ENCODE measurements at places on chromosomes 4 and X. TPM values are rescaled to one million over a fixed set of nuclear protein-coding genes. Genes with fewer than 3 reads are reported as not detected.

GRCh38 chrX:42776195-42776594, 1.8 kb downstream of the PPP1R2C start:
- ATAC-seq, result no peak

GRCh38 chr4:181766061-181766548, 477.1 kb upstream of the TENM3 start:
- ATAC-seq, result no peak

- ATAC-seq, result no peak
Observed at GRCh38 chr4:89447543-89447942, 139.9 kb upstream of the GPRIN3 start.

DNA sequence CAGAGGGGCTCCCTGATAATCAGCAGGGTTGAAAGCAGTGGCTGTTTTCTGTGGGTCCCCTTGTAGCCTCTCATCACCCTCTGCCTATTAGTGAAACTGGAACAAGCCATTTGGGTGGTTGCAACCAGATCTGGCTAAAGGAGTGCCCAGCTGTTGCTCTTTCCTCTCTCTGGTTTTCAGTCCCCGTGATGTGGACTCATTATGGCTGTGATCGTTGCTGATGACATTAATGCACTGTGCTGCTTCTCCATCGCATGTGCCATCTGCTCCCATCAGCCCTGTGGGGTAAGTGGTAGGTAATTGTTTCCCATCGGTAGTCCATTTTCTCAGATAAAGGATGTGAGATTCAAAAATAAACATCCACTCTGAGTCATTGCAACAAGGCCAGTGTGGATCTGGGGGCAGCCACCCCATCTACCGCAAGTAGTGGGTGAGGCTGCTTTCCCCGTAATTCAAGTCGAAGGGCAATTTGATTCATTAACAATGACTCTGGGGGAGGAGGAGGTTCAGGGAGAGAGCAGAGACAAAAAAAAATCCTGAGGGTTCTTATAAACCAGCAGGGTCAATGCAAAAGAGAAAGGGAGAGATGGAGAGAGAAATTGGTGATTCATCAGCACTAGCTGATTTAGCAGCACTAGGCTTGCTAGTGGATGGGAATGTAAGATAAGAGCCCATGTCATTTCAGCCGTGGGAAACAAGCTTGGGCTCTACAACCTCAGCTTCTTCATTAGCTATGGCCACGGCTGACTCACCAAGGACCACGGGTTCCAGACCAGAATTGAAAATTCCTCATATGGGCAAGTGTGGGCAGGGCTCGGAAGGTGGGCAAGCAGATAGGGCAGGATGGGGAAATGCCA, 357.8 kb downstream of the MID1IP1 start:
- no peak for ATAC-seq

DNA sequence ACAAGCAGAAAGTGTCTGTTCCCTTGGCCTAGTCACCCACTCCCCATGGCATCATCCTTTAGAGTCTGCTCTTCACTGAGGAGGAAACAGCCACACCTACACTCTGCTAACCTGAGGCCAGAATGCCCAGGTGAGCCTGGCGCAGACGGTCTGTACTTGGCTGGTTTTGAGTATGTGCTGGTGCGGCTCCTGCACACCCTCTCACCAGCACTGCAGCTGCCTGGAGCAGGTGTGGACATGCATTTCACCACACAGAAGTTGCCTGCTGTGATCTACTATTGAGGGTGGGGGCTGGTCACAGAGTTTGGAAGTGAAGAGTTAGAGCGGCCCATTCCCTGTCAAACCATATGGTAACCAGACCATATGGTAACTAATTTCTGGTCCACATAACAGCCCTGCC, 39.5 kb downstream of the KANTR start:
- ATAC-seq, result no peak

DNA sequence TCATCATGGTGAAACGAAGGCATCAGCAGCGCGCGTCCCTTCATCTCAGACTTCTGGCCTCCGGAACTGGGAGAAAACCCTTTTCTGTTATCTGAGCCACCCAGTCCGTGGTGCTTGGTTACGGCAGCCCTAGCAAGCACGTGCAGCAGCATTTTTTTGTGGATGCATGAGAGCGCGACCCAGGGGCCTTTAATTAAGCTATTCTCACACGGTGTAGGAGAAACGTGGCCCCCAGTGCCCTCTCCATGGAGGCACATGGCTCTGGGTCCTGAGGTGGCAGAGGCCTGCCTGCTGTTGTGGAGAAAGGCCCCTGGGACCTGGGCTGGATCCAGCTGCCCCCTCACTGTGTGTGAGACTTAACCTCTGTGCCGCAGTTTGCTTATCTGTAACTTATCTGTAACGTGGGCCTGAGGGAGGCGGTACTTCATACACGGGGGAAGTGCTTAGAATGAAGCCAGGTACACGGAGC, 9.5 kb downstream of the CLCN4 start:
- no peak for ATAC-seq

DNA sequence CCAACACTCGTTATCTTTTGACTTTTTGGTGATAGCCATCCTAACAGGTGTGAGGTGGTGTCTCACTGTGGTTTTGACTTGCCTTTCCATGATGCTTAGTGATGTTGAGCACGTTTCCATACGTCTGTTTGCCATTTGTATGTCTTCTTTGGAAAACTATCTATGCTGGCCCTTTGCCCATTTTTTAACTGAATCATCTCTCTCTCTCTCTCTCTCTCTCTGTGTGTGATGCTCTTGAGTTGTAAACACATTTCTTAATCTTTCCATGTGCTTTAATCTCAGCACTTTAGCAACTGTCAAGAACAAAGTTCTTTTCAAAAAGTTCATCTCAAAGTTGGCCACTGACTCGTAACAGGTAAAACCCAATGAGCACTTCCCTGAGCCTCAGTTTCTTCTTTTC, 10.5 kb downstream of the SORBS2 start:
- no peak for ATAC-seq

DNA sequence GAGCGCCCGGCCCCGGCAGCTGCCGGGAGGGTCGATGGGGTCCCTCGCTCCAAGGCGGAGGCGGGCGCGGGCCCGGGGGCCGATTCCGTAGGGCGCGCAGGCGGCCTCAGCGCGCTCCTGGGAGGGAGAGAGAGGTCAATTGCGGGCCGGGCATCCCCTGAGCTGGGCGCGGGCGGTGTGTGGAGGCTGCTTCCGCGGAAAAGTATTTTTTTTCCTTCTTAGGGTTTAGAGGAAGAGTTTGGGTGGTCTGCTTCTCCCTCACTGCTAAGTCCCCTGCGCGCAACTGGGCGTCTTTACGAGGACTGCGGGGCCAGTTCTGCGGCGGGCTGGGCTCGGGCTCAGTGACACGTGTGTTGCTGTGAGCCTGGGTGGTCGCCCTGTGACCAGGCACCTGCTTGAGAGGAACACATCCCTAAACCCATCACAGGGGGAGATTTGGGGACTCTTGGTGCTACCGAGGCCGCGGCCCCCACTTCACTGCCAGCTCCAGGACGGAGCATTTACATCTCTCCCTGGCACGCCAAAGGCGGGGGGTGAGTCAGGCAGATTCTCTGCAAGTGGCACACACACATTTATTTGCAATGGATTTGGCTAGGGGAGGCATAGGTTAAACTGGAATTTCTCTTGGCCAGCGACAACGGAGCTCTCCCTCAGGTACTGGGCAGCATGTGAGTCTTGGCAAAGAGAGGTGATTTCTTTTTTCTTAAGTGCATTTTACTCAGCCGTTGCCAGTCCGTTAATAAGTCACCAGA, 151.2 kb upstream of the SLC4A4 start:
- ATAC-seq, result peak; percentile 50

- ATAC-seq, result no peak
Observed at GRCh38 chr4:116636917-116637316, 448.5 kb downstream of the TRAM1L1 start.

GRCh38 chr4:148283665-148284064, 158.5 kb downstream of the NR3C2 start:
- ATAC-seq, result no peak

GRCh38 chr4:43337707-43338106, 445.2 kb downstream of the GRXCR1 start:
- ATAC-seq, result no peak

GRCh38 chrX:69503228-69503781, 821 bp upstream of the NALF2 start:
- peak; percentile 44 for ATAC-seq

GRCh38 chrX:56728321-56728720, 722 bp upstream of the NBDY start:
- no peak for ATAC-seq

DNA sequence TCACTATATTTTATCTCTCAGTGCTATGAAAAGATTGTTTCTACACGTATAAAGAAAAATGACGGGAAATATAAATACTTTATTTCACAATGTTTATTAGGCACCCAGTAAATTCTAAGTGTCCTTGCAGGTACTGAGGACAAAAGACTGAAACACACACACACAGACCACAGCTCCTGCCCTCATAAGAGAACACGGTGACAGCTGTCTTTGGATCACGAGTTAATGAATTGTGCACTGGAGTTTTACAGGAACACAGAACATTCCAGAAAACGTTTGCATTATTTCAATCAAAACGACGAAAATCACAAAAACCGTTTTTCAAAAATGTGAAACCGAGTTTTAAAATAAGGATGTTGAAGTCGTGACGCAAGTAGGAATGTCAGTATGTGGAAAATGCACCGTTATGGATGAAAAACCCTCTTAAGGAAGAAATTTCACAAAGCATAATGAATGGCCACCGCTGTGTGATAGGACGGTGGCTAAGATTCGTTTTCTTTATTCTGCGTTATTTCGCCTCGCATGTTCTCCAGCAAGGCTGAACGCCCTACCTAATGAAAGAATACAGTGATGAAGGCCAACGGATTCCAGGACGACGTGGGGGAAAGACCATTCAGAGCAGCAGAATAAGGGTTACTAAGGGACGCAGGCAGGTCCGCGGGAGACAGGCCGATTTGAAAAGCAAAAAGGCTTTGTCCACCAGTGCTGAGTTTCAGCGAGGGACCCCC, 24.2 kb downstream of the FAM156A start:
- no peak for ATAC-seq

GRCh38 chrX:112889400-112889799, 48.8 kb upstream of the AMOT start:
- no peak for ATAC-seq

GRCh38 chr4:37393321-37393720, 148.8 kb downstream of the NWD2 start:
- no peak for ATAC-seq

DNA sequence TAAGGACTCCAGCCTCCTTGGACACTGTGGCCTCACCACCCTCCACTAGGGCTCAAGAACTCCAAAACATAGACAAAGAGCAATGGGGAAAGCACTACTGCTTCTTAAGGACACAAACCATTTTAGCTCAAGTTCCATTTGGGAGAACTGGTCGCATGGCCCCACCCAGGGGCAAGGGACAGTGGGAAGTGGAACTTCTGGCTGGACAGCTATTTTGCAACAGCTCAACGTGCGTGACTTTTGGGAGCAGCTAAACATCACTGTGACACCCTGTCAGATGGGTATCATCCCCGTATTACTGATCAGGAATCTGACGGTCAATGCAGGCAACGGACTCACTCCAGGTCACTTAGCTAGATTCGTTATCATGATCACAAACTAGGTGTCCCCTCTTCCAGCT, 9.0 kb upstream of the GLOD5 start:
- ATAC-seq, result no peak

GRCh38 chr4:176957353-176958118, 164.8 kb upstream of the VEGFC start:
- ATAC-seq, result no peak

MAGEA3 gene
- not detected for total RNA-seq

ADAM29 gene
- total RNA-seq, result not detected

MAGEA12 gene
- total RNA-seq, result not detected

IGSF1 gene
- total RNA-seq, result not detected

WDR19 gene
- total RNA-seq, result 13.9 TPM

SPON2 gene
- 18.7 TPM for total RNA-seq
